ENCODE measurements at places on chromosomes 13 and 19.
A peak's percentile ranks its signal among the peaks of the same experiment; 100 is the strongest.

- no peak for DNase-seq
Observed at GRCh38 chr13:51557875-51558612, 26.2 kb upstream of the WDFY2 start.

- DNase-seq: no peak
Observed at GRCh38 chr13:28329395-28330158, 165.4 kb downstream of the FLT1 start.

- peak; percentile 77 for DNase-seq
Observed at GRCh38 chr19:43446746-43447489, 18.5 kb downstream of the LYPD3 start.

DNA sequence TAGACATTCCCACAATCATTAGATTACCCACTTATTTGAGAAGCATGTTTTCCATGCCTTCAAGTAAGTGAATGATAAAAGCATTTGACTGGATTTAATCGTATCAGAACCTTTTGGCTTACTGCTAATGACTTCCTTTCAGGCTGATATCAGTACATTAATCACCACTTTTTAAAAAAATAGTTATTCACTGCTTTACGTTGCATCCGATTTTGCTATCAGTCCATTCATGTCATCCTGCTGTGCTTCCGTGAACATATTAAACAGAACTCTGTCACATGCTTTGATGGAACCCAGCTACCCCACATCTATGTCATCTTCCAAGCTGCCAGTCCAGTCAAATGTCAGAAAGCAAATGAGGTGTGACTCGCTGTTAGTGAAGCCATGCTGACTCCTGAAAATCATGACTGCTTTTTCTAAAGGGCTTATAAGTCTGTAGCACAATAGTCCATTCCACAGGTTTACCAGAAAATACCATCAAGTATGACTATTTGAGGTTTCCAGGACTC lies 440.9 kb downstream of the IRS2 start:
- no peak for DNase-seq

DNA sequence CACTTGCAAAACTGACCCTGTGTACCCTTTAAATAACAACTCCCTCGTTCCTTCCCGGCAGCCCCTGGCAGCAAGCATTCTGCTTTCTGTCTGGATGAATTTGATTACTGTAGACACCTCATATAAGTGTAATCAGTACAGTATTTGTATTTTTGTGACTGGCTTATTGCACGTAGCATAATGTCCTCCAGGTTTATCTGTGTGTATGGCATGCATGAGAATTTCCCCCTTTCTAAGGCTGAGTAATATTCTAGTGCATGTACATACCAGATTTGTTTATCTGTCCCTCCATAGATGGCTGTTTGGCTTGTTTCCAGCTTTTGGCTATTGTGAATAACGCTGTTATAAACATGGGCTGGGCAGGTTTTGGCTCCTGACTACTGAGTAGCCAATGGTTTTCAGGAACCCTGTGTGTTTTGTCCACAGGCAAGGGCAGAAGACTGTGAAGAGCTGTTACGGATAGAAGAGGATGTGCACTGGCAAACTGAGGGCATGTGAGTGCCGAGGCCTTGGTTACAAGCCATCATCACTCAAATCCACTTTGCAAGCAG lies 98.0 kb downstream of the ESD start:
- DNase-seq: no peak

GRCh38 chr19:31256593-31256960 lies 92.7 kb downstream of the TSHZ3 start:
- DNase-seq: no peak

DNA sequence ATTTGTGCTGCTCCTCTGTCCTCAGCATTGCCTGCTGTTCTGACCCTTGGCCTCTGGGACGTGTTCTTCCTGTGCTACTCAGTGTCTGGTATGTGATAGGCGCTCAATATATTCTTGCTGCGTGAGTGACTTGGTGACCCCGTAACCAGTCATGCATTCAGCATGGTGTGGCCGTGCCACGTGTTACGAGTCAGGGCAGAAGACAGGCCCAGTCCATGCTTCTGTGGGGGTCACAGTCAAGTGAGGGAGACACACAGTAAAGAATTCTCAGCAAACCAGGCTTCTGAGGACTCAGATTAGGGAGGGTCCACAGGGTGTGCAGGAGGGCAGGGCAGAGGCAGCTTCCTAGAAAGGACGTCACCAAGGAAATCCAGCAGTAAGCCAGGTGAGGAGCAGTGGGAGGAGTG lies 7.9 kb downstream of the PPP1R37 start:
- no peak for DNase-seq

- no peak for DNase-seq
Observed at GRCh38 chr13:65926750-65927171, 1303.4 kb downstream of the PCDH9 start.

DNA sequence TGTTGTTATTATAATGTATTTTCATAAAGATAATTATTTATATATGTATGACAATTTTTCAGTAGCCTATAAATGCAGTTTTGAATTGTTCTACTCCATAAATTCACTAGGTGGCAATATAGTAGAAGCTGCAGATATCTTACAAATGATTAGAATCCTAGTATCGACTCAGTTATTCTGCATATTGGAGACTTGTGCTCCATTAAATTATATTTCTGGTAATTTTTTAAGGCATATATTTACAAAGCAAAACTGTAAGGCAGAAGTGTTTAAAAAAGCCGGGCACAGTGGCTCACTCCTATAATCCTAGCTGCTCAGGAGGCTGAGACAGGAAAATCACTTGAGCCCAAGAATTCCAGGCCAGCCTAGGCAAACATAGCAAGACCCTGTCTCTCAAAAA lies 58.7 kb downstream of the DPY19L3 start:
- DNase-seq: peak; percentile 57

DNA sequence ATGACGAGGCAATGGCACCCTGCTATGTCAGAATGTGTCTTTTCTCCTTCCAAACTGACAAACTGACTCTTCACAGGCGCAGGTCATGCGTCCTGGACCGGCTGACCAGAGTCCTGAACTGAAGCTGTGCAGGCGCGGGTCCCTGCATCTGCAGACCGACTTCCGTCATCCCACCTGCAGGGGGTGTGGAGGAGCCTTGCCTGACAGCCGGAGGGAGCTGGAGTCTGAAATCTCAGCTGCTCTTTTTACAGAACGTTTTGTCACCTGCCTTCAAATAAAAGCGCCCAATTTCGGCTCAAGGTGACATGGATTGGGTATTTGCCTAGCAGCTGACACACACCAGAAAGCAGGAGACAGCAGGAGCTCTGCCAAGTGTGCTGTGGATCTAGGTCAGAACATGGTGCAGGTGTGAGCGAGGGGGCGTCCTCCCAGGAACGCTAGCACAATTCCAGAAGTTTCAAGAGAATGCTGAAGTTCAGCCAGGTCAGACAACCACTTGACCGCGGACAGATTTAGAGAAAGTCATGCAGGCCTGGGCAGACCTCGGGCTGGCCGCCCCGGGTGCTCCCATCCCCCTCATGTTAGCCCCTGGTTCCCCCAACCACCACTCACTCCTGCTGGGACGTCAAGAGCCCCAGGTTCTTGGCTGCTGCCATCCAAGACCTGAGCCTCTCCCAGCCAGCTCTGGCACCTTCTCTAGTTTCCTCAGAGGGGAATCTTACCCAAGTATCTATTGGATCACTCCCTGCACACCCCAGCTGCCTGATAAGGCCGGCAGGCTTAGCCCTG lies 32.8 kb downstream of the ELL start:
- no peak for DNase-seq

DNA sequence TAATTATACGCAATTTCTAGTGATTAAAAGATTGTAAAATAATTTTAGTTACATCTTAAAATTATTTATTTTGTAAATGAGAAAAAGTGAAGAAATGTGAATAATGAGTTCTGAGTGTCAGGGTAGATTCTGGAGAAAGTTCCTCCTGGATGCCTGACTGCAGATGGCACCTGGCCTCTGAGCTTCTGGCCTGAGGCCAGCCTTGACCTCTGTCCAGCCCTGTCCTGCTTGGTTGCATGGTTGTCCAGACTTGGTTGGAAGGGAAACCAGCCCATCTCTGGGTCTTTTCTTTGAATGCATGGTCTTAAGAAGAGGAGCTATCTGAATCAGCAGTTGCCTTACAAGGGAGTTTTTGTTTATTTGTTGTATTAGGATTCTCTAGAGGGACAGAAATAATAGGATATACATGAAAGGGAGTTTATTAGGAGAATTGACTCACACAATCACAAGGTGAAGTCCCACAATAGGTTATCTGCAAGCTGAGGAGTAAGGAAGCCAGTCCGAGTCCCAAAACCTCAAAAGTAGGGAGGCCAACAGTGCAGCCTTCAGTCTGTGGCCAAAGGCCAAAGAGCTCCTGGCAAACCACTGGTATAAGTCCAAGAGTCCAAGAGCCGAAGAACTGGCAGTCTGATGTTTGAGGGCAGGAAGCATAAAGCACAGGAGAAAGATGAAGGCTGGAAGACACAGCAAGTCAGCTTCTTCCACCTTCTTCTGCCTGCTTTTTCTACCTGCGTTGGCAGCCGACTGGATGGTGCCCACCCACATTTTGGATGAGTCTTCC lies 385.8 kb downstream of the ZNF536 start:
- no peak for DNase-seq

DNA sequence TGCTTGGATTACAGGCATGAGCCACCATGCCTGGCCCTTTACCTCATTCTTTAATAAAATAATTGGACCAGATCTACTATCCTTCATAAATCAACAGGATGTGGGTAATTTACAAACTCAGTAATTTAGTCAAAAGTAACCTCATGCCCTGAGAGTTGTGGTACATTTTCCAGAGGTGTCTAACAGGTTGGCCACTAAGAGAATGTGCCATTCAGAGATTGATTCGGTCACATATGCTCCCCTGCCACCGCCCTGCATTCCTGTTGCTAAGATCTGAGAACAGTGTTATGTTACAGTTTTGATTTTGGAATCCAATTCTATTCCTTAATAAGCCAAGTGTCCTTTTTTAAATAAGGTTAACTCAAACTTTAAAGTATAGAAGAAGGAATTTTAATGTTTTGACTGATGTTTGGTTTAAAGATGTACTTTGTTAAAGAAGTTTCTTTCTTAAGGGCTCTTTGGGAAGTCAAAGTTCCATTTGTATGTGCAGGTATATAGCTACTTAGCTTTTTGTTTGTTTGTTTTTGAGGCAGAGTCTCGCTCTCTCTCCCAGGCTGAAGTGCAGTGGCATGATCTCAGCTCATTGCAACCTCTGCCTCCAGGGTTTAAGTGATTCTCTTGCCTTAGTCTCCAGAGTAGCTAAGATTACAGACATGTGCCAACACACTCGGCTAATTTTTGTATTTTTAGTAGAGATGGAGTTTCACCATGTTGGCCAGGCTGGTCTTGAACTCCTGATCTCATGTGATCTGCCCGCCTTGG lies 29.2 kb downstream of the PHF11 start:
- DNase-seq: peak; percentile 17

DNA sequence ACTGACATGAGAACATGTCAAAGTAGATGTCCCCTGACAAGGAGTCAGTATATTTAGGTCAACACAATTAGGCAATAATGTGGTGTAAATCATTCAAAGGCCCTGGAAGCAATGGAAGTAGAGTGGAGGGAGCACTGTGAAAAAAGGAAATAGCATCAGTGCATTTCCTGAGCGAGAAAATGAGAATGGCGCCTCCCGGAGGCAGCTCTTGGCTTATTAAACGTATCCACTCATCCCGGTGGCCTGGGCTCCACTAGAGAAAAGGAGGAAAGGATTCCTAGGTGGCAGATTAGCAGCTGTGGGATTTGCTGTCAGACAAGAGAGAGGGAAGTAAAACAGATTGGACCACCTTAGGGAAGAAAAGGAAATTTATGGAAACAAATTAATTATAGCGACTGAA lies 173.7 kb upstream of the TMTC4 start:
- no peak for DNase-seq

- no peak for DNase-seq
Observed at GRCh38 chr19:372306-372890, 27.8 kb upstream of the MIER2 start.

- no peak for DNase-seq
Observed at GRCh38 chr13:42146359-42146758, 97.9 kb downstream of the DGKH start.

GRCh38 chr13:20351281-20352022 lies 119.3 kb upstream of the GJB6 start:
- peak; percentile 95 for DNase-seq

DNA sequence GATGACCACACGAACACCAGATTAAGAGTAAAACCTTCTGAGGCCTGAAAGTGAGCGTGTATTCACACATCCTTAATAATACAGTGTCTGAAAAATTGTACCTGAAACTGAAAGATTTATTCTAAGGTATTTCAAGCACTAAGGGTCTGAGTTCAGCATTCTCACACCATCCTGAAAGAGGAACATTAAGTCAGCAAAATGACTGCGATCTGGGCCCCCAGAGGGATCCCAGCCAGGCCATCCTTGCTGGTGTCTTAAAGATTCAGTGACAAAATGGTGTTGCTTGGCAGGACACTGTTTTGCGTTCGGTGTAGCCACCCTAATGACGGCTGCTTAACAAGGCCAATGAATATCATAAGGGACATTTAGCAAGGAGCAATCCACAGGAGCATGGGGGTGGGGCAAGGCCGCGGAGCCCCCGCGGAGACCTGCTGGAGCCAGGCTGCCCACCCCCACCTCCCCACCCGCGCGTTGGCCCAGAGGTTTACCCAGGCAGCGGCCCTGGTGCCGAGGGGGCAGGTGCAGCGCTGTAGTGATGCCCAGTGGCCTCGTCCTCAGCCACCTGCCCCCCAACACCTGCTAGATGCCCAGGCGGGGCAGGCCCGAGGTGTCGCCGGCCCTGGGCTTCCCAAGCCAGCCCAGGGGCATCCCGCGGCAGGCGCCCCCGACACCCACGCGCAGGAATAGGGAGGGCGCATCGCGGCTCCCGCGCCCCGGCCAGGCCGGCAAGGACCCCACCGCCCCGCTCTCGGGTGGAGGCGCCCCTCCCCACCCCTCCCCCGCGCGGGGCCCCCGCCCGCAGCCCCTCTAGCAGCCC lies 742 bp downstream of the NALCN start:
- no peak for DNase-seq

- DNase-seq: peak; percentile 14
Observed at GRCh38 chr13:48819899-48820298, 155.8 kb upstream of the FNDC3A start.

GRCh38 chr13:76991796-76992547 lies at the start of gene CLN5:
Gene CLN5, plus strand, starts transcription at chr13:76992081. Its CDS starts 18 bp downstream, at chr13:76992099.
- DNase-seq: peak; percentile 93

DNA sequence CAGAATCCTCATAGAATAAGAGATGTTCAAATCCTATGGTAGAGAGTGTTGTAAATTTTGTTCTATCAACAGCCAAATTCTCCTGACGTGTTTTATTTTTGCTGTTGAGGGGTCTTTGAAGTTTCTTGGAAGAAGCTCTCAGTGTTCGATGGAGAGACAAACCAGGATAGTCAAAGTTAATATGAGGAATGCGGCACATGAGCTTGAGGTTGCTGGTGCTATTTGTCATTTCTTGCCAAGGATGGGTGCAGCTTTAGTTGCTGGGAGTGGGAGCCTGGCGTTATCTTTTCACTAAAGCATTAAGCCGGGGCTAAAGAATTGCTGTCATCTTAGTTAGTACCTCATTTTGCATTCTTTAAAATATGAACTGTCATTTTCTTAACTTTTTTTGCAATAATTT lies 239.9 kb upstream of the CSNK1A1L start:
- no peak for DNase-seq

- no peak for DNase-seq
Observed at GRCh38 chr13:84446972-84447639, 564.8 kb upstream of the SLITRK1 start.

- DNase-seq: no peak
Observed at GRCh38 chr19:5951338-5951861, 26.5 kb downstream of the RANBP3 start.

- DNase-seq: peak; percentile 59
Observed at GRCh38 chr13:101267656-101268055, 148.7 kb downstream of the NALCN start.
